ENCODE measurements at places on chromosomes 4 and X. TPM values are rescaled to one million over a fixed set of nuclear protein-coding genes. Genes with fewer than 3 reads are reported as not detected.

GRCh38 chrX:139850968-139851367 lies 81.9 kb downstream of the ATP11C start:
- no peak for DNase-seq

GRCh38 chr4:85929961-85930665 lies 429.7 kb downstream of the MAPK10 start:
- no peak for DNase-seq

GRCh38 chr4:71784569-71785197 lies 804 bp upstream of the GC start:
- no peak for DNase-seq

GRCh38 chr4:82223715-82224114 lies 150.1 kb downstream of the HNRNPD start:
- DNase-seq: peak; percentile 11

GRCh38 chrX:72048510-72049455 lies 82.9 kb downstream of the RTL5 start:
- no peak for DNase-seq

DNA sequence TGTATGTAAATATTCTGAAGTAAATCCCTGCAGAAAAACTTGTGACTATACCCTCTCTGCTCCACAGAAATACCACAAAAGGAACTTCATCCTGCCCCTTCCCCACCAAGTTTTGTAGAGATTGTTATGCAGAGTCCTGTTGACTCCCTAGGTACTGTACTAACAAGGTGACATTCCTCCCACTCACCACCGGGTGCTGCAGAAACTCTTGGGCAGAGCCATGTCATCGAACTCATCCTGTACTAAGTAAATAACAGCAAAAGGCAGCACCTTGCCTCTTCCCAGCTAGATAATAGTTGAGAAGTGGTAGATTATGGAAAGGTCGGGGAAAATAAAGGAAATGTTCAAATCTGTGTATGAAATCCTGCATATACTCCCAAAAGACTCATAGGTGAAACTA lies 233.3 kb downstream of the STPG2 start:
- no peak for DNase-seq

DUX4 gene
- total RNA-seq: not detected

All from H4 (cell line).